ENCODE measurements at places on chromosomes 2 and 18.
A peak's percentile ranks its signal among the peaks of the same experiment; 100 is the strongest.

DNA sequence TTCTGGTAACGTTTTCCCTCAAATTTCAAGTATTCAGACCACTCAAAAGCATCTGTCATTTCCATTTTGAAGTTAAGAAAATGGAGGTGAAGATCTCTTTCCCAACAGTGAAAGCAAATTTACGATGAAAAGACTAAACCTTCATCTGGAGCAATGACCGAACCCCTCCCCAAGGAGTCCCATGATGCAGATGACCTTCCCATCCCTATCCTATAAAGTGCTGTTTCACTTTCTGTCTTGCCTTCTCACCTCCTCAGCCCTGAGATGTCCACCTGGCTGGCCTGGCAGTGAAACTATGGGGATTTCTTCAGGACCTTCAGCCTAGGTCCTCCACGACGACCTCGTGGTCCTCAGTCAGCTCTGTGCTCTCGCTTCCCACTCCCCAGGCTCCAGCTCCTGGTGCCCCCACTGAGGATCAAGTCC lies 925 bp upstream of the NPC1 start:
- no peak for DNase-seq

- peak; percentile 87 for DNase-seq
Observed at GRCh38 chr2:3728104-3729054, 25.0 kb downstream of the DCDC2C start.

GRCh38 chr18:39348757-39349156 lies 1783.2 kb upstream of the CELF4 start:
- no peak for DNase-seq

- DNase-seq, result no peak
Observed at GRCh38 chr18:63336366-63337099, 17.0 kb upstream of the BCL2 start.

DNA sequence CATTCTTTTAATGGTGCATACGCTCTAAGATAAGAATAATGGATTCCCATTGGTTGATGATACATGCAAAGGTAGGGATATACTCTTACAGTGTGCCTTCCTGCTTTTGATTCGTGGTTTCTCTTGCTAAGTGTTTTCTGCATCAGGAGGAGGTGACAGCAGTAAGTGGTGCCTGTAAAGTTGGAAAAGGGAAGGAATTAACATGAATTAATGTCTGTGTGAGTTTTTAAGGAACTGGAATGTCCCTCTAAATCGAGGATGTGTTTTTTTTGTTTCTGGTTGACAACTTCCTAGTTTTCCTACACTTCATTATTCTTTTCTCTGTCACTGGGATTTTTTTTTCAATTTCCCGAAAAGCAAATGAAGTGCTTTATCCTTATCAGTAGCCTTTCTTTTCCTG lies 54.4 kb downstream of the CRIM1 start:
- DNase-seq, result no peak

- no peak for DNase-seq
Observed at GRCh38 chr2:70756128-70756527, 11.9 kb downstream of the ADD2 start.

- no peak for DNase-seq
Observed at GRCh38 chr2:79994161-79994560, 310.4 kb downstream of the LRRTM1 start.

GRCh38 chr2:148656516-148656915 lies 12.0 kb downstream of the EPC2 start:
- no peak for DNase-seq

DNA sequence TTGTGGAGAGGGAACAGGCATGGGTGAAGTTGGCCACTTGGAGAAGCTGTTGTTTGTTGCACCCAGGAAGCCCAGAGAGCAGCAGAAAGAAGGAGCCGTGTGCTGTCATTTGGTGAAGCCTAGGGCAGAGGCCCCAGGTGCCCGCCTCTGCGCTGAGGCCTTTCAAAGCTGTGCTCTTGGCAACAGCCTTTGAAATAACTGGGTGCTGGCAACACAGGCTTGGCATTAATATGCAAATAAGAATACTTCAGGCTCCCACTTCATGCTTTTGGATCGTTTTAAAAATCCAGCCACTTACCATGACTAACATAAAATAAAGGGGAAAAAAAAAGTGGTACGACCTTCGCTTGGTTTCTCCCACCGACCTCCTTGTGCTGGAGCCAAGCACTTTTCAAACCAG lies 41.1 kb downstream of the DHRS9 start:
- no peak for DNase-seq

- no peak for DNase-seq
Observed at GRCh38 chr2:209648714-209649113, 122.9 kb upstream of the UNC80 start.

DNA sequence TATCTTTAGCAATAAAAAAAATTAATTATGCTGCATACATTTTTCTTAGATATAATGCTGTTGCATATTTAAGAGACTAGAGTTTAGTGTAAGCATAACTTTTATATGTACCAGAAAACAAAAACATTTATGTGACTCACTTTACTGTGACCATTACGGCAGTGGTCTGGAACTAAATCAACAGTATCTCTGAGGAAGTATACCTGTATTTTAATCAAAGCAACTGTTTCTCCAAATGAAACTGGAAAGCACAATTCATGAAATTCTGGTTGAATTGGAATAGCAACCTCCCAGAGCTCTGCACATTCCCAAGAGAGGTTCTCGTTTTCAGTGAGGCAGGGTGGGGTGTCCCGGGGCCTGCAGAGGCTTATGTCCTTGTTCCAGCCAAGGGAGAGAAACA lies 112.2 kb upstream of the TACR1 start:
- DNase-seq, result no peak

- DNase-seq, result peak; percentile 42
Observed at GRCh38 chr2:64989982-64990614, 899 bp downstream of the SLC1A4 start.

DNA sequence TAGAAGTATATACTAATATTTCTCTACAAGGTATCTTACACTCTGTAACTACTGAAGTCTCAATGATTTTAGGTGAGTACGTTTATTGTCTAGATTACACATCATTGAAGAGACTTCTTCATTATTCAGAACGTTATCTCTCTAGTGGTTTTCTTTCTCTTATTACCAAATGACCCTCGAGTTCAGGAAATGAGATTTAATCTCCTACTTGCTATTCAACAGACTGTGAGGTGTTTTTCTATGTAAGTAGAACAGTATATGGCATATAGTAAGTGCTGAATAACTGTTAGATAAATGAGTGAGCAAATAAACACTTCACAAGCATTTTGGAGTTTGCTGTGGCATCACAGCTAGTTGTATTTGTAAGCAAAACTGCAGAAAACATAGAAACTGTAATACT lies 947.2 kb upstream of the SLC39A10 start:
- no peak for DNase-seq

- no peak for DNase-seq
Observed at GRCh38 chr2:70743677-70744076, 24.3 kb downstream of the ADD2 start.

DNA sequence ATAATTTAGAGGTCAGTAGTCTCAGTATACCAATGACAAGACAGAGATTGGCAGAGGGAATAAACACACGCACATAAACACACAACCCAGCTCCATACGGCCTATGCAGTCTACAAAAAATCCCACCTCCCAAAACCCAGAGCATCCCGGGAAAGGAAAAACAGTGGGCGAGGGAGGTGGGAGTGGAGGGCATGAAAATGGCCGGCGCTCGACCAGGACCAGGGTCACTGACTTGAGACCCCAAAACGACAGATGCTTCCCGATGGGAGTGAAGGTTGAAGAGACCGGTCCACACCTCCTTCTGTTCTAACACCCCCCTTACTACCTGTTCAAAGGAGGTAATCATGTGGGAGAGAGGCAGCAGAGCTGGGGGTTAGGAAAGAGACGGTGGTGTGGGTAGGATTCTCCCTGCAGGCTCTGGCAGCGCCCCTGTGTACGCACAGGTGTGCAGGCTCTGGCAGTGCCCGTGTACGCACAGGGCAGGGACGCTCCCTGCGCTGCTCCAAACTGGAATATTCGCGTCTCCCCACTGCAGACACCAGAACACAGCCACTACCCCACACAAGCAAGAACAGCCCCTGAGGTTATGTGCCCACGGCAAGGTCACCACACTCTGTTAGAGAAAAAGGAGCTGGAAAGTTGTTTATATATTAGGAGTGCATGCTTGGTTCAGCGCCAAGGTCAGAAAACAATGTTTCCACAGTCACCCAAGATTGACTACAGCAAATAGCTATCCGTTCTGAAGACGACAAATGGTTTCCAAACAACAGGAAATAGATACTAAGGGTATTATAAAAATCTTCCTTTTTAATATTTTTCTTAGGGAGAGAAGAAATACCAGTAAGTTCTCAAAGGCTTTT lies 67.9 kb downstream of the EIPR1 start:
- peak; percentile 53 for DNase-seq

DNA sequence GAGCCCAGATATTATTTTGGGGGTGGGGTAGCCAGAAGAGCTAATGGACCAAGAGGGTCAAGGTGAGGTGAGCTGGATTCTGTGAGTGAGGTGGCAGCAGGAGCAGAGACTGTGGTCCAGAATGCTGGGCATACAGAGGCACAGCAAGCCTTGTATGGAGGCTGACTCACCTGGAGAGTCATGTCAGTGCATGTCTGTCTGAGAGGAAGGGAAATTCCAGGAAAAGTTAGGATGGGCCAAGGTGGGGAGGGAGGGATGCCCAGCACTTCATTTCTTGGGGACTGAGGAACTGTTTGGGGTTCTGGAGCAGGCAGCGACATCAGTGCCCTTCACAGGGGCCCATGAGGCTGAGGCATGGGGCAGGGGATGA lies 21.1 kb downstream of the PER2 start:
- no peak for DNase-seq

DNA sequence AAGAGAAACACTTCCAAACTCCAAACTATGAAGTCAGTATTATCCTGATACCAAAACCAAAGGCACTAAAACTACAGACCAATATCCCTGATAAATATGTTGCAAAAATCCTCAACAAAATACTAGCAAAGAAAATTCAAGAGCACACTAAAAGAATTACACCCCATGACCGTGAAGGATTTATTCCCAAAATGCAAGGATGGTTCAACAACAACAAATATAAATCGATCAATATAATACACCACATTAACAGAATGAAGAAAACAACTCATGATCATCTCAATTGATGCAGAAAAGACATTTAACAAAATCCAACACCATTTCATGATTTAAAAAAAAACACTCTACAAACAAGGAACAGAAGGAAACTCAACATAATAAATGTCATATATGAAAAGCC lies 50.5 kb downstream of the IWS1 start:
- no peak for DNase-seq

DNA sequence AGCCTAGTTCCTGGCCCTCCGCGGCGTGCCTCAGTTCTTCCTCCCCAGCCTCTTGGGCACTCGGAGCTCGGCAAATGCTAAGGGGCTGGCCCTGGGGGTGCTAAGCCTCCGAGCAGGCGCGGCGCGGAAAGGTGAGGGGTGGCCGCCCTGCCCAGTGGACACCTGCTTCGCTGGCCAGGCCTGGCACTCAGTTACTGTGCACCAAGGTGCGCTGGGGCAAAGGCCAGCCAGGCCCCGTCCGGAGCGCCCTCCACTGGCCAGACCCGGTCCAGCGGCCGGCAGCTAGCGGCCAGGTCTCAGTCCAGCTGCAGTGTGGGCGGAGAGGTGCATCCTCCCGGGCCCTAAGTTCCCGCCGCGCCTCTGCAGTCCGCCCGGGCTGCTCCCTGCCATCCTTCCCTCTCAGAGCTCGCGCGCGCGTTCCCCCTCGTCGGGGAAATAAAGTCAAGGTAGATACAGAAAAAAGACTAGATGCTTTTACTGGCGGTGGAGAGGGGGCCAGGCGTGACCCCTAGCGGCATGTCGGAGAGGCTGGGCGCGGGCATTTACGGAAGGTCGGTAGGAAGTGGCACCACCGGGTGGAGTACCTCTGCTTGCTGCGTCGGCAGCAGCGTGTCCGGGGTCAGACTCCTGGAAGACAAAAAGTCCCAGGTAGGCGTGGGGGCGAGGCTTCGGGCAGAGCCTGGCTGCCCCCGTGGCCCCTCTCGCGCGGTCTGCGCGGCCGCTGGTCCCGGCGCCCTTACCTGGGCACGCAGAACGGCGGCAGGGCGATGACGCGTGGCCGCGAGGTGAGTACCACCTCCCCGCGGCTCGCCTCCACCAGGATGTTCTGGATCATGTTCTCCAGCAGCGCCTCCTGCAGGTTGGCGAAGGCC lies 9.4 kb upstream of the CRYBA2 start:
- DNase-seq, result peak; percentile 71

DNA sequence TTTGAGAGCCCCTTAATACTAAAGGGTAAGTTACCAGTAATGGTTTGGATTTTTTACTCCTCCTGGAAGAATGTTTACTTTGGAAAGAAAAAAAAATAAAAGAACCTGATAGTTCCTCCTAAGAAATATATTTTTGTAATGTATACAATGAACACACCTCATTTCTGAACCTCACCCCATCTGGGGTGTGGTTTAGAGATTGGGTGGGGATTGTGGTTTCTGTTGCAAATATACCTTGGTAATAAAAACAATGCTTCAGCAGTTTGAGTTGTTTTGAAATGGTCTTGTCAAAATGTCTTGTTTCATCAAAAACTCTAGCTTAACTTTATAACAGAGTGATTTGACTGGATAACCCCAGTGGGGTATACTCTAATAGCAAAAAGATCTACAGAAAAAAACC lies 448.9 kb upstream of the MEIS1 start:
- no peak for DNase-seq

DNA sequence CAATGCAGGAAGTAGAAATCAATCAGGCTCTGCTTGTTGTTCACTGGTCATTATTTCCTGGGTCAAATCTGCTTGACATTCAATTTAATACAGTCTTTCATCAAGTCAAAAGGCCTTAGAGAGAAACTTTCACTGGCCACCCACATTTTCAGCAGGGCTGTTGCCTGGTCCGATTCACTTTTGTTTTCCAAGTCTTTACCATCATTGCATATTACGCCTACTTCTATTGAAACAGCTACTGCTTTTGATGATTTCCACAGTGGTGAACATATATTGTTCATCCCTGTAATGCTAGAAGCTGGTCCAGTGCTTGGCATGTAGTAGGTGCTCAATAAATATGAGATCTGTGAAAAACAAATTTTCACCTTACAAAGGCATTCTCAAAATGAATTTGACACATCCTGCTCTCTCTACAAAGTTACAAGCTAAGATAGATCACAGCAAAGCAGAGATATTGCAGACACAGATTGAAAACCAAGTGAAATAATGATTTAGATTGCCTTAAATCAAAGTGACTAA lies 600.1 kb downstream of the ARHGAP15 start:
- no peak for DNase-seq
